ENCODE measurements at places on chromosomes 4 and X.

- H3K27me3 ChIP-seq: no peaks in the 10 kb centered on the region
- peaks cover 2% of the 10 kb centered on the region for H3K36me3 ChIP-seq
- peak within 1 kb of the TSS; percentile 92 for H3K27ac ChIP-seq
- peak within 1 kb of the TSS; percentile 88 for H3K4me3 ChIP-seq
Observed at GRCh38 chr4:55345980-55346850, at the start of gene SRD5A3. Gene SRD5A3 (plus strand): TSS chr4:55346242. CDS start chr4:55346337, 95 bp downstream.

DNA sequence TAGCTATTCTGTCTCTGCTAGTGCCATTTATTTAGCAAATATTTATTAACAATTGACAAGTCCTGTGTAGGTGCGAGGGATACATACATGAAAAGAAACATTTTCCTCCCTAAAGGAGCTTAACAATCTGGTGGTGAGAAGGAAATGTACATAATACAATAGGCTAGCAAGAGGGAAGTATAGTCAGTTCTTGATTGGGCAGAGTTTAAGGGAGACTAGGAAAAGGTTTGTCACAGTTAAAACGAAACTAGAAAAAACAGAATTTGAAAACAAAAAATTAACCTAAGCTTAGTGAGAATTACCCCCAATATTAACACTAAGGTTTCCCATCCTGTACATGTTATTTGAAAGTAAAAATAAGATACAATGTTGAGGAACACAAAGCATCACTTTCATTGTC is 8.6 kb upstream of the MAML3 start:
- no peak overlapping the region for H3K27ac ChIP-seq
- DNase-seq: no peak
- peaks cover 10% of the 10 kb centered on the region for H3K27me3 ChIP-seq
- H3K4me3 ChIP-seq: no peak overlapping the region
- peaks cover 15% of the 10 kb centered on the region for H3K4me1 ChIP-seq
- no peaks in the 10 kb centered on the region for H3K36me3 ChIP-seq

DNA sequence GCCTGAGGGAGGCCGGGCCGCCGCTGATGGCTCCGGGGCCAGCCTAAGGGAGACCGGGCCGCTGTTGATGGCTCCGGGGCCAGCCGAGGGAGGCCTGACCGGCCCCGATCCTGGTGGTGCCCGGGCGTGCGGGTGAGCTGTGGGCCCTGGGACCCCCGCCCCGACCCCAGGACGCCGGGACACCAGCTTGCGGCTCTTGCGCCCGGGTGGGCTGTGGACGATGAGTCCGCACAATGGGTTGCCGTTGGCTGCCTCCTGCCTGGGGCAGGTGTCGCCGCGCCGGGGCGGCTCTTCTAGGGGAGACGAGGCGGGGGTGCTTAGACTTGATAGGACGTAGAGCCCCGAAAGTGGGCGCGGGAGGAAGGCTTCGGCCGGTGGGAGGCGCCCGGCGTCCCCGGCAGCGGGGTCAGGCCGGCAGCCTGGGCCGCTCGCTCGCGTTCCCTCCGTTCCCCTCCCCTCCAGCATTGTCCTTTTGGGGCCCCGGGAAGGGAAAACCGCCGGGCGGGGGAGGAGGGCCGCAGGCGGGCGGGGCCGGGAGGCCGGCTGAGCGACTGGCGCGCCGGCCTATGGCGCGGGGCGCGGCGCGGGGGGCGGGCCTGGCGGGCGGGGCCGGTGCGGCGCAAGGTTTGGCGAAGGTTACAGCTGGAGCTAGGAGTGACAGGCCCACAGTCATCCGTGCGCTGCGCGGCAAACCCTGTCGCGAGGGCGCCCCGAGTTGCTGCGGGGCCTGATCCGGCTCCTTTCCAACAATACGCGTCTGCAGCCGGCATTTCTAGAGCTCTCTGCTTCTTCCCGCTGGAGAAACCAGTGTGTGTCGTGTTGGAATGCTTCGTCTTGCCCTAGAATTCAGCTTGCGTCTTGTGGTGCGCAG is 819 bp downstream of the KIAA0232 start:
- DNase-seq: peak; percentile 96
- peaks cover 68% of the 10 kb centered on the region for H3K4me1 ChIP-seq
- peak overlapping the region; percentile 86 for H3K27ac ChIP-seq
- peaks cover 23% of the 10 kb centered on the region for H3K36me3 ChIP-seq
- H3K4me3 ChIP-seq: peak overlapping the region; percentile 86
- H3K27me3 ChIP-seq: no peaks in the 10 kb centered on the region

DNA sequence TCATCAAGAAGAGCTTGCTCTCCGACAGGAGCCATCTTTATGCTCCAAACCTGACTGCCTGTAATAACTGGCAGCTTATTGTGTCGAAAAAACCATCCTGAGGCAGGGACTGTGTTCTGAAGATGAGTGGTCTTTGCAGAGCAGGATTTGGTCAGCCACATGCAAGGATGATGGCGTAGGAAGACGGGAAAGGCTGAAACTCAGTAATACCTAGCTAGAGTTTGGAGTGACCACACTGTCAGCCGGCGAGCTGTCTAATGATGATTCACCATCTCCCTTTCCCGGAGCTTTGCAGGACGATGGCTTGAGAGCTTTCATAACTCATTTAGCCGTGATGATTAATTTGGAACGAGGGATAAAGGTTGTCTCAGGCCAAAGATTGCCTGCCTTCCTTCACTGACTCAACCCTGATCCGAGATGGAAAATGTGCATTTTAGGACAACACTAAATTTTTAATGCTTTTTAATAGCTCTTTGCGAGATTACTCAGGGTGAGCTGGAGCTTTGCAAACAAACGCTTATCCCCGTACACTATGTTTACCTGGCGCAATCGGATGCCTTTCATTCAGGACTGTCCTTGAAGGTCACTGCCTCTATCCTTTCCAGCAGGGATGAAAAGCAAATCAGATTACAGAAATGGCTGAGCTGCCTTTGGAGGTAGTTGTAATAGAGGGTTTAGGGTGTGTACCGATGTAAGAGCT is 288.5 kb downstream of the ASMT start:
- no peaks in the 10 kb centered on the region for H3K36me3 ChIP-seq
- H3K27me3 ChIP-seq: peaks cover 9% of the 10 kb centered on the region
- H3K27ac ChIP-seq: no peak overlapping the region
- H3K4me3 ChIP-seq: no peak overlapping the region
- no peaks in the 10 kb centered on the region for H3K4me1 ChIP-seq
- no peak for DNase-seq

GRCh38 chr4:1099270-1099669 is 14.1 kb downstream of the RNF212 start:
- H3K4me3 ChIP-seq: no peak overlapping the region
- no peaks in the 10 kb centered on the region for H3K4me1 ChIP-seq
- no peak overlapping the region for H3K27ac ChIP-seq
- H3K27me3 ChIP-seq: no peaks in the 10 kb centered on the region
- no peak for DNase-seq

DNA sequence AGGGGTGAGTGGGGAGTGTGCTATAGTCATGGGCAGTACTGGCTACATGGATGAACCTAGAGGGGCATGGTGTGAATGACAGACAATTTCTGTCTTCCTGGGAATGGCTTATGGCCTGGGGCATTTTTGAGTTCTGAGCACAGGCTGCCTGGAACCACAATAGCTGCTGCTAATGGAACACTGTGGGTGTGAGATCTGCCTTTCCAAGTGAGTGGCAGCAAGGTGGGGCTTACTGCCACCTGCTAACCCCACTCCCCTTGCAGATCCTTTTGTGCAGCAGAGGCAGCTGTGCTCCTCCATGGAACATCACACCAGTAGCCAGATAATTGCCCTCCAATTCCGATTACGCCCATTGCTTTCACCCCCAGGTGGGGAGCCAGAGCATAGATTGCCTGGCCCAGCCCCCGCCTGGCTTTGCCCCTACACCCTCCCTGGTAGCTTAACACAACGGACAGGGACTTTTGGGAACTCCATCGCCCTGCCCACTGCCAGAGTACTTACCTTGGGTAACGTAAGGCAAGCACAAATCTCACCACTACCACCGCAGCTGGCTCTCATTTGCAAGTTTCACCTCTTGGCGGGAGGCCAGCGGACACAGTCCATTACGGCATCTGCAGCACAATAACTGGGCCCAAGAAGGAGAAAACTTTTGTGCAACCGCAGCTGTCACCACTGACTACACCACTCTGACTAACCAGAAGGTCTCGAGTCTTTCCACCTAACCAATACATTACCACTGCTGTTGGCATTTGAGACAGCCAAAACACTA is 421.2 kb upstream of the NWD2 start:
- no peaks in the 10 kb centered on the region for H3K4me1 ChIP-seq
- H3K27me3 ChIP-seq: no peaks in the 10 kb centered on the region
- no peak overlapping the region for H3K27ac ChIP-seq
- no peaks in the 10 kb centered on the region for H3K36me3 ChIP-seq
- H3K4me3 ChIP-seq: no peak overlapping the region

DNA sequence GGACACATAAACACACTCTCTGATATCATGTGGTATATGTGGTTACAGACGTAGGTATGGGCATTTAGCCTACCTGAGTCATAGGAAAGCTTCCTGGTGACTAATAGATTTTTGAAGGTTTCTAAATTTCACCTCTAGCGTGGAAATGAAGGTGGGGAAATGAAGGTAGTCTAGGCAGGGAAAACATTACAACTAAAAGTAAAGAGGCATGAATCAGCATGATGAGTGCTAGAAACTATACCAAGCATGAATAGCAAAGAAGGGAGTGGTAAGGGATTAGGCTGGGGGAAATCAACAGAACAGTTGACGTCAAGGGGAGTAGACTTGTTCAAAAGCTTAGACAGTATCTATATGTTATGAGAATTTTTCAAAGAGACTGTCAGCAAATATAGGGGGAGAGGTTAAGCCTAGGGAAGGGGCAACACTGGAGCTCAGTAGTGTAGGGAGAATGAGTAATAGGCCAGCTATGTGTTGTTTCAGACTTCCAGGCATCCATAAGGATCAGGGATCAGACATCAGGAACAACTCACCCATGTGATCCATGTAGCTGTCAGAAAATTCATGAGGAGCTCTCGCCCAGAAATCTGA is 279.3 kb upstream of the DIPK2B start:
- peak overlapping the region; percentile 5 for H3K27ac ChIP-seq
- DNase-seq: no peak
- no peaks in the 10 kb centered on the region for H3K36me3 ChIP-seq
- H3K27me3 ChIP-seq: peaks cover 45% of the 10 kb centered on the region
- H3K4me1 ChIP-seq: peaks cover 10% of the 10 kb centered on the region

DNA sequence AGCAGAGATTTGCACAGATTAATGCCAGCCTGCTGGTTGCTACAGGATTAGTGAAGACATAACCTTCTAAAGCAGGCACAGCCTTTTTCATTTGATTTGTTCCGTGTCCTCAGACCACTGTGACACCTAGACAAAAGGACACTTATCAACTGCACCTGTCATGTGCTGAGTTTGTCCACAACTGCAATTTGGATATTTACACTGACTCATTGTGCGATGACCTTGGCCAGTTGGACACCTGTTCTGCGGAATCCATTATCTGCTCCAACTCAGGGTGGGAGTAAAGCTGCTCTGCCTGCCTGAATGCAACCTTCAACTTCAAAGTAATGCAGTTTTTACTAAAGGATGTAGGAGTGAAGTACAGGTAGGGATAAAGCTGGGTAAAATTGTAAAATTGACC is 4.1 kb upstream of the NR0B1 start:
- no peak overlapping the region for H3K27ac ChIP-seq
- no peak for DNase-seq
- H3K27me3 ChIP-seq: peaks cover 41% of the 10 kb centered on the region
- no peak overlapping the region for H3K4me3 ChIP-seq
- no peaks in the 10 kb centered on the region for H3K36me3 ChIP-seq
- no peaks in the 10 kb centered on the region for H3K4me1 ChIP-seq

- no peak overlapping the region for H3K4me3 ChIP-seq
- no peaks in the 10 kb centered on the region for H3K36me3 ChIP-seq
- H3K27ac ChIP-seq: no peak overlapping the region
Observed at GRCh38 chr4:11081006-11081405, 347.7 kb downstream of the HS3ST1 start.

DNA sequence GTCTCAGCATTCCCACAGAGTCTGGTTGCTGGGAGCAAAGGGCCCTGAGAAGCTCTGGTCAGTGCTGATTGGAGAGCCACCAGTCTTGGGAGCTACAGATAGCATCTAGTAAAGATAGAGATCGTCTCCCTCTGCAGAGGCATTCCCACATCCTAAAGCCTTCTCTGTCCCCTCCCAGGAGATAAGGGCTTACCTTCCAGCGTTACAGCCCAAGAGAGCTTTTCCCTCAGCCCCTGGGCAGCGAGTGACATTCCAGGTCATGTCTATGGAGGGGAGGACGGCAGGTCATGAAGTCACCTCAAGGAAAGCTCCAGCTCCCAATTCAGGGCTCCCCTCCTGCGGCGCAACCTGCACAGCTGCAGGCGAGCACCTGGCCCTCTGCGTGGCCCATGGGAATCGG is 29.9 kb downstream of the CLDN34 start:
- DNase-seq: no peak
- no peak overlapping the region for H3K27ac ChIP-seq
- peaks cover 18% of the 10 kb centered on the region for H3K4me1 ChIP-seq
- H3K27me3 ChIP-seq: peaks cover 10% of the 10 kb centered on the region
- no peak overlapping the region for H3K4me3 ChIP-seq

- H3K36me3 ChIP-seq: no peaks in the 10 kb centered on the region
- peaks cover 16% of the 10 kb centered on the region for H3K27me3 ChIP-seq
- no peak overlapping the region for H3K4me3 ChIP-seq
- no peak for DNase-seq
Observed at GRCh38 chrX:29617276-29617675, 598.1 kb upstream of the MAGEB2 start.

- H3K4me3 ChIP-seq: no peak overlapping the region
- H3K27ac ChIP-seq: no peak overlapping the region
- no peaks in the 10 kb centered on the region for H3K4me1 ChIP-seq
Observed at GRCh38 chrX:70262952-70263567, 3.1 kb upstream of the P2RY4 start.

DNA sequence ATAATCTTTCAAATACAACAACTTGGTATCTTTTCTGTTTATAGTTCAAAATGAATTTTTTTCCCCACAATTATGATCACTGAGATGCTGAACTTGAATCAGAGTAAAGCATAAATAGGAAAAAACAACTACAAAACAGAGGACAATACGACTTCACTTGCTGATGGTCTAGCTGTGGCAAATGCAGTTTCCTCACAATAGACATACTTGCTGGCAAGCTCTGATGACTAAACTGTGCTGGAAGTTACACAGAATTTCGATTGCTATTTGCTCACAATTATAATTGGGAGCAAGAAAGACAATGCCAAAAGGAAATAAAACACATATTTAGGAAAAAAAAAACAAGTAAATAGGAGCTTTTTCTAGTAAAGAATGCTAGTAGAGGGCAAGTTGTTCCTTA is 14.7 kb downstream of the VEGFC start:
- no peaks in the 10 kb centered on the region for H3K36me3 ChIP-seq
- no peaks in the 10 kb centered on the region for H3K27me3 ChIP-seq
- no peaks in the 10 kb centered on the region for H3K4me1 ChIP-seq
- no peak overlapping the region for H3K4me3 ChIP-seq
- no peak overlapping the region for H3K27ac ChIP-seq

- peaks cover 16% of the 10 kb centered on the region for H3K4me1 ChIP-seq
- no peaks in the 10 kb centered on the region for H3K36me3 ChIP-seq
- no peak for DNase-seq
Observed at GRCh38 chr4:139986689-139987501, 167.1 kb downstream of the MAML3 start.

GRCh38 chr4:133812236-133812635 is 389.4 kb downstream of the PABPC4L start:
- no peaks in the 10 kb centered on the region for H3K27me3 ChIP-seq
- H3K36me3 ChIP-seq: no peaks in the 10 kb centered on the region
- H3K4me1 ChIP-seq: no peaks in the 10 kb centered on the region

GRCh38 chr4:951186-951585 is 18.9 kb downstream of the TMEM175 start:
- H3K36me3 ChIP-seq: peaks cover 22% of the 10 kb centered on the region
- H3K4me3 ChIP-seq: no peak overlapping the region

GRCh38 chrX:154485150-154486051 is 1.0 kb downstream of the UBL4A start:
- peak overlapping the region; percentile 61 for H3K27ac ChIP-seq
- H3K4me1 ChIP-seq: peaks cover 39% of the 10 kb centered on the region
- H3K27me3 ChIP-seq: peaks cover 19% of the 10 kb centered on the region
- DNase-seq: no peak

Data from activated T-cell treated with anti-CD3 and anti-CD28 coated beads, Interleukin-2, amount 50 U/mL, for 24 hours (primary cell).